ENCODE measurements at places on chromosomes 5 and 9.

DNA sequence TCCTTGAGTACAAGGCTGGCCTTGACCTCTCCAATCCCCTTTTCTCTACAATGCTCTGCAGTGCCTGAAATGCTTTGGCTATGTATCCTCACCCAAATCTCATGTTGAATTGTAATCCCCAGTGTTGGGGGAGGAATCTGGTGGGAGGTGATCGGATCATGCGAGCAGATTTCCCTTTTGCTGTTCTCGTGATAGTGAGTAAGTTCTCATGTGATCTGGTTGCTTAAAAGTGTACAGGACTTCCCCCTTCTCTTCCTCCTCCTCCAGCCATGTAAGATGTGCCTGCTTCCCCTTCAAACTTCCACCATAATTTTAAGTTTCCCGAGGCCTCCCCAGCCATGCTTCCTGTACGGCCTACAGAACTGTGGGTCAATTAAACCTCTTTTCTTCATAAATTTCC, 28.5 kb upstream of the AKNA start:
- no peak for DNase-seq

- no peak for DNase-seq
These were observed 542.1 kb downstream of the PRR16 start for GRCh38 chr5:121006217-121006616.

- no peak for DNase-seq
These were observed 181.9 kb downstream of the TMEM232 start for GRCh38 chr5:110544603-110545002.

DNA sequence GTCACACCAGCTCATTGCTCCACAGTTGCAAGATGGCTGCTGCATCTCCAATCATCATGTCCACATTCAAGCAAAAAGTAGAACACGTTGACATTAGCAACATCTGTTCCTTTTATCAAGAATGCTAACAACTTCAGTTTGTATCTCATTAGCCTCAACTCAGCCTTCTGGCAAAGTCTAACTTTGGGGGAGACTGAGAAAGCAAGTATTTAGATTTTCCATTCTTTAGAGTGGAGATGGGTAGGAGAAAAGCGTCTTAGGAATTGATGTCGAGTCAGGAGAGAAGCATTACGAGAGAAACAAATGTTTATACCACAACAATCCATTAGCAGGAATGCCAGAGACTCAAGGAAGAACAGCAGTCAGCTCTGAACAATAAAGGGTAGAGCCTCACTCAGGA, 446.3 kb downstream of the ENC1 start:
- no peak for DNase-seq

DNA sequence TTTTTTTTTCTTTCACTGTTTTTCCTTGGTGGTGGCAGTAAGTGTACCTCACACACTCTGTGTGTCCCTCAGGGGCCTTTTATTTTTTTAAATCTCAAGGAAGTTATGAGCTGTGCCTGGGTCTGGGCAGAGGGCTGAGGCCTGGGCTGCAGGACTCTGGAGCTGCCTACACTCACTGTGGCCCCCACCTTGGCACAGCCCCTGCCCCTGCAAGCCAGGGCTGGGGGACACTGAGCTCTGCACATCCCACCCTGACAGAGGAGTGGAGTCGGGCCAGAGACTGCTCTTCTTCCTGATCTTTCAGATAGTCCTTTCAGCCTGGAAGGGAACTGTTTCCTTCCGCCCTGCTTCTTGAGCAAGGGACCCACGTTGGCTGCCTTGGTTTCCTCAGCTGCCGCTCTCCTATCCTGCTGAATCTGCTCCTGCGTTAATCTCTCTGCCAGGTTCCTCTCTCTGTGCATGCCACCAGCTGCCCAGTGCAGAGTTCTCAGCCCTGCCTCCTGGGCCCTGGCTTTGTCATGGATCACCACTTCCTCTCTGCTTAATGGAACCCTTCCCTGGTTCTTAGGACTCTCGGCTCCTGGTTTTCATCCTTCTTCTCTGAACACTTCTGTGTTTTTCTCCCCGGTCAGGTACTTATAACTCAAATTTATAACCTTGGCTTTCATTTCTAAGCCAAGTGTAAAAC, 502.3 kb downstream of the DIRAS2 start:
- no peak for DNase-seq

DNA sequence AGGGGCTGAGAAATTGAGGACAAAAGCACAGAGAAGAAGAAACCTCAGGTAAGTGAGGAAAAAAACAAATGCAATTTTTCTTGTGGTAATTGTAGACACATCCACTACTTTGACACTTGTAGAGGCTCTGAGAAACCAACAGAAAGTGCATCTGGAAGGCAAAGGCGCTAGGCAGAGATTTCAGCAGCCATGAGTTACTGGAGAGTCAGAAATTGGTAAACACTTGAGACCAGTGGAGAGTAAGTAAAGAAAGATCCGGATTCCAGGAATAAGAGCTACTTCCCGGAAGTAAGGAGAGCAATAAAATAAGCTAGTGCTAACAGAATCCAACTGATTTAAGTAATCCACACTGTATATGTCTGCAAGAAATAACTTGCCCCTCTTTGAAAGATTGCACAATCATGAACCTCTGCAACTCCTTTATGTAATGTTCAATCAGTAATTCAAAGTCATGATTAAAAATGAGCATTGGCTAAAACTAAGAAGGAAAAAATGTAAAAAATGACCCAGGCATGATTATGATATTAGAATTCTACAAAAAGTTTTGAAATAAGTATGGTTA, 382.1 kb downstream of the CDH18 start:
- DNase-seq, result no peak
